ENCODE measurements at places on chromosomes 6 and 20.
A peak's percentile ranks its signal among the peaks of the same experiment; 100 is the strongest.

GRCh38 chr6:31397901-31398525, 5.4 kb upstream of the MICA start:
- no peak for DNase-seq

DNA sequence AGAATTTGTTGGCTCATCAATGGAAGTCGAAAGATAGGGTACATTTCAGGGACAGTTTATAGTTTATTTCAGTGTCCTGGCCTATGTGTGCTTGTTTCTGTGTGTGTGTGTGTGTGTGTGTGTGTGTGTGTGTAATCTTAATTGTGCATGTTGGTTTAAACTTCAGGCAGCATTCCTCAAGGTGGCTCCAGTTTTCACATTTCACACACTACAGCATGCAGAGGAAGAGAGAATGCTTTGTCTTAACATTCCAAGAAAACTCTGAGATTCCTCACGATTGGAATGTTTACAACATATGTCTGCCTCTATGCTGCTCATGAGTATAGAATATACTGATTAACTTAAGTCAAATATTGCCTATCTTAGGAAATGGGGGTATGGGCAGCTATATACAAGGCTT, 332.6 kb upstream of the EPHA7 start:
- no peak for DNase-seq

DNA sequence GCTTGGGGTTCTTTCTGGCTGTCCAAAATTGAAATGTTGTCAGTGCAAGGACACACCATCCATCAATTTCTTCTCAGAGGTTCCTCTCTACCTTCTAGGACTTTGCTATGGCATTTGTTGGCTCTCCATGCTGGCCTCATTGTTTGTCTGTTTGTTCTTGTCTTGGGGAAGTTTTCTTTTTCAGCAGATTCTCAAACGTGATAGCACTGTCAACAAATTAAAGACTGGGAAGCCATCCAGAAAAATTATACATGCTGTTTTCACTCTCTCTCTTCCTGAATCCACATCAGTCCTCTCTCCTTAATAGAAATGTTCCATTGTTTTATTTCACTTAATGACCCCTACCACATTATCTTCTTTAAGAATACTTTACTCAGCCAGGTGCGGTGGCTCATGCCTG, 130.4 kb downstream of the PCSK2 start:
- no peak for DNase-seq

DNA sequence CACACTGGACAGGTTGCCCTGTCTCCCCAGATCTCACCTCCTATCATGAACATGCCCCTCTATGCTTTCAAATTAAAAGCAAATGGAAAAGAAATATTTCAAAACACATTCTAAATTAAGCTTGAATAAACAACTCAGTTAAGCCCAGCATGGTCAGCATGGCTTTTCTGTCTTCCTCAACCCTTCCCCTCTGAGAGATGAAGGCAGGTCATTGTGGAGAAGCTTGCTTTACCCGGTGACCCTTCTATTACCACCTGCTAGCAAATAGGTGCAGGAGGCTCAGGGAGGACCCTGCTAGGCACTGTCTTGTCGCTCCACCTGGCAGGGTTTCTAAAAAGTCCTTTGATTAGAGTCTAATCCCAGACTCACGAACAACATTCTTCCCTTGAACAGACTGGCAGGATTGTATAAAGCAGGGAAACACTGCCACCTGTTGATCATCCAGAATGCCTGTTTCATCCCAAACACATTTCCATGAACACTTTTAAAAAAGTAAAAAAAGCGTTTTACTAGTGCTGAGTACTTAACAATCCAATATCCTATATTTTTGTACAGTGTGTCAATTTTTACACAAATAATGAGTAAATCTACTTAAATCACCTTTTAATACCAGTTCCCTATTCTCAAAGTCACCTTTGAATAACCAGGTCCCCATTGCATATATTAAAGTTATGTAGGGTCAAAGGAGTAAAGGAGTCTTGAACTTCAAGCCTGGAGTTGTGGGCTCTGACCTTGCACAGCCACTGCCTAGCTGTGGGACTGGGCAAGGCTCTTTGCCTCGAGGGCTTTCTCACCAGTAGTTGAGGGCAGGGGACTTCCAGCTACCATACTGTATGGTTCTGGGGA, 75.5 kb downstream of the GPR6 start:
- peak; percentile 59 for DNase-seq

DNA sequence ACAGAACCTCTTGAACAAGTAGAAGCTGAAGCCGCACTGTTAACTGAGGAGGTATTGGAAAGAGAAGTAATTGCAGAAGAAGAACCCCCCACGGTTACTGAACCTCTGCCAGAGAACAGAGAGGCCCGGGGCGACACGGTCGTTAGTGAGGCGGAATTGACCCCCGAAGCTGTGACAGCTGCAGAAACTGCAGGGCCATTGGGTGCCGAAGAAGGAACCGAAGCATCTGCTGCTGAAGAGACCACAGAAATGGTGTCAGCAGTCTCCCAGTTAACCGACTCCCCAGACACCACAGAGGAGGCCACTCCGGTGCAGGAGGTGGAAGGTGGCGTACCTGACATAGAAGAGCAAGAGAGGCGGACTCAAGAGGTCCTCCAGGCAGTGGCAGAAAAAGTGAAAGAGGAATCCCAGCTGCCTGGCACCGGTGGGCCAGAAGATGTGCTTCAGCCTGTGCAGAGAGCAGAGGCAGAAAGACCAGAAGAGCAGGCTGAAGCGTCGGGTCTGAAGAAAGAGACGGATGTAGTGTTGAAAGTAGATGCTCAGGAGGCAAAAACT, 40.1 kb downstream of the ZBTB2 start:
- DNase-seq = no peak

- no peak for DNase-seq
Measured at GRCh38 chr6:148293181-148293995, 49.2 kb upstream of the SASH1 start.

GRCh38 chr6:157928428-157928827, 53.2 kb upstream of the SYNJ2 start:
- peak; percentile 80 for DNase-seq

DNA sequence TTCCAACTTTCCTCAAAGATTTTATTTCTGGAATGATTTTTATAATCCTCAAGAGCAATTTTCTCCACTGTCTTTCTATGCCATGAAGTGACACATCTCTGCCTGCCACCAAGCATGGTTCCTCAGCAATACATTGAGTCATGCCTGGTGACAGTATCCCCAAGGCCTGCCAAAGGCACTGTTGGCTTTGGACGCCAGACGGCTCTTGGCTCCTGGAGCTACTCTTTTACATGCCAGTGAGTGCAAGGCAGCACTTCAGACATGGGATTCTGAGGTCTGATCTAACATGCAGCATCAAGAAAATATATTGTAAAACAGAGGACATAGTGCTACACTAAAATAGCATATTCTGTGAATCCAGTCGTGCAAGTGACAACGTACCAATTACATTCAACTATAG, 20.1 kb upstream of the PLEKHG1 start:
- no peak for DNase-seq

- DNase-seq = no peak
Measured at GRCh38 chr6:135922746-135923145, 71.2 kb downstream of the PDE7B start.

DNA sequence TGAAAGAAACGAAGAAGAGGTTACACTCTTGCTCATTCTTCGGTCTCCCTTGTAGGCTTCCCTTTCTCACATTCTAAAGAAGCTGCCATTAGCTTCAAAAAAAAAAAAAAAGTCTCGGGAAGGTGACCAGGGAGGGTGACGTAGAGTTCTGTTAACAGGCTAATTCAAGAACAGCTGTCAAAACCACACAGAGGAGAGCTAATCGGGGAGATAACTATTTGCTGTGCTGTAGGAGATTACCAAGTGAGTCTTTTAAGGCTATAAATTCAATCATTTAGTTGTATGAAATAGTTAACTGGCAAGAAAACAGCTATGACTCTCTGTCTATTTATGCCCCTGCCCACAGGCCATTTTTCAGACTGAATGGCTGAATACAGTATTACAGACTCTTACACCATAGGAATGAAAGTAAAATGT, 256.8 kb downstream of the SYNE1 start:
- no peak for DNase-seq

DNA sequence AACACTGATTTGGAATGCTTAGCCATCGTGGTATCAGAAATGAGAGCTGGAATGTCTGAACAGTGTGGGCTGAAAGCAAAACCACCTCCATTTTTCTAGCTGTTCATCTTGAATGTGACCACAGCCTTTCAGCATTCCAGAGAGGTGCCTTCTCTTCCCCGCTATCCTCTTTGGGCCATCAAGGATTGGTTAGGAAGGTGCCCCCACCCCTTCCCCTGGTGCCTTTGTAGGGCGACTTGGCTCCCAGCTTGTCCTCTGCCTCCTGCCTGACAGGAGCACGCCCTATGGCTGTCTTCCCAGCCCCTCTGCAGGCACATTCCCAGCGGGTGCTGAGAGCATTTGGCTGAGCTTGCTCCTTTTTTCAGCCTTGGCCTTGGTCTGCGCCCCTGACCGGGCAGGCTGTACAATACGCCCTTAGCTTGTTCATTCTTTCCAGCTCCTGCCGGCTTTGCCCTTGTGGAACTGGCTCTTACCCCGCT, 97.5 kb downstream of the ARMC2 start:
- no peak for DNase-seq

- peak; percentile 13 for DNase-seq
Measured at GRCh38 chr6:127381384-127381783, 38.0 kb upstream of the ECHDC1 start.

DNA sequence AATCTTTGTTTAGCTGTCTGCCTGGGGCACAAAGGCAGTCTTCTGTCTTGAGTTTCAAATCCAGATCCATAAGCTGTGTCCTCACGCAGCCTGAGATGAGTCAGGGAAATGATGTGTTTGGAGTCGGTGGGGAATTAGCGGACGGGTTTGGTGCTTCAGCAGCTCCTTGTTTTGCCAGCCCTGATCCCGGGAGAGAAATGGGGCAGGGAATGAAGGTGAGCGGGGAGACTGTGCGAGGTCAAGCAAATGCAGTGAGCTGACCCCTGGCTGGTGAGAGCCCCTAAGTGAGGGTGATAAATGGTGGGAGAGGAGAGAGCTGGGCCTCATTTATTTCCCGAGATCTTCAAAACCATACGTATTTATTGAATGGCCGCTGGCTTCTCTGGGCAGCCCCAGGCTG, 21.6 kb downstream of the DUSP22 start:
- DNase-seq = no peak

GRCh38 chr6:36443471-36444428, 950 bp downstream of the KCTD20 start:
- no peak for DNase-seq

- no peak for DNase-seq
Measured at GRCh38 chr20:19408971-19409370, 196.5 kb downstream of the SLC24A3 start.

- no peak for DNase-seq
Measured at GRCh38 chr6:98547634-98548033, 286.7 kb upstream of the POU3F2 start.

DNA sequence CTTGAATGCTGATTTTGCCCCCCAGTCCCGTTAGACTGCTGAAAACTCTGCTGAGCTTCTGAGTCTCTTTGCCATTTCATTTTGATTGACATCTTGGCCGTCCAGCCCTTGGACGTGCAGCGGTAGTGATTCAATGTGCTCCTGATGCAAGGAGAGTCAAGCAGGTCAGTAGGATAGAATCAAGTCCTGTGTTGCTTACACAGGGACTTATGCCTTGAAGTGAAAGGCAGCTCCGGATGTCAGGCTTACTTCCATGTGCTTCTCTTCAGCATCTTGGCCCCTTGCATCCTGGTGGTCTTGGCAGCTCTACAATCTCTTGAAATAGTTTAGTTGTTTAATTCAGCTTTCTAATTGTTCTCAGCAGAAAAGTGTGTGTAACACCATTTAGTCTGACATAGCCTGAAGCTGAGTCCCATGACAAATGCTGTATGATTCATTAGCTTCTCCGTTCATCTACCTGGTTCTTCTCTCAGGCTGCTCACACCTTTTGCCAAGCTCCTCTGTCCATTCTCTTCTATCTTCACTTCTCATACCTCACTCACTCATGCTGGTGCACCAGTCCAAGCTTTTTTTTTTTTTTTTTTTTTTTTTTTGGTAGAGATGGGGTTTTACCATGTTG, 76.0 kb downstream of the EZR start:
- no peak for DNase-seq

DNA sequence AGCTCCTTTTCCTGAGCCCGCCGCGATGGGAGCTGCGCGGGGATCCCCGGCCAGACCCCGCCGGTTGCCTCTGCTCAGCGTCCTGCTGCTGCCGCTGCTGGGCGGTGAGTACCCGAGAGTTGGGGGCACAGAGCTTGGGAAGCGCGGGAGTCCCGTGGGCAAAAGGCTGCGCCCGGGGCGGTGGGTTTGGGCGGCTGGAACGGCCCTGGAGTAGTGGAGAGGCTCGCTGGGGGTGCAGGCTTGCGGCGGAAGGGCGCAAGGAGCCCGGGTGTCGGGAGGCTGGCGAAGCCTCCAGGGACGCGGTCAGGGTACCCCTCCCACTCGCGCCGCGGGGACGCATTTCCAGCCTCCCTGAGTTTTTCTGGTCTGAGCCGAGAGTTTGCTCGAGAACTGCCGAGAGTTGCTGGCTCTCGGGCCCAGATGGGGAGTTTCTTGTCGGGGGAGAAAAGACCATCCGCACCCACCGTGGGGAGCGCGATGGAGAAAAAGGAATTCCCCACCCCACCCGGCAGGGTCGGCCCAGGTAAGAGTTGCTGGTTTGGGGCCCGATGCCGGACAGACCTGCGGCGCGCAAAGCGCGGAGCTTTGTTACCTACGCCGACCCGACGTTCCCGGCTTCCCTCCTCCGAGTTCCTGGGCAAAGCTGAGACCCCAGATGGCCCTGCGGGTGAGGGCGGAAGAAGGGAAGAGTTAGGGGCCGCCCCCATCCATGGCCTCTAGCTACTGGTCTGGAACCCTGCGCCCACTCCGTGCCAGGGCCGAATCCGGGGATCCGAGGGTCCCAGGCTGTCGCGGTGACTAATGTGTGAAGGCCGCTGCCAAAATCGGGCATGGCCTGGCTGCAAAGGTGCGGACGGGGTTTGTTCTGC, 584 bp downstream of the PTK7 start:
- DNase-seq = no peak

- DNase-seq = no peak
Measured at GRCh38 chr20:58883241-58883691, 30.8 kb downstream of the GNAS start.

DNA sequence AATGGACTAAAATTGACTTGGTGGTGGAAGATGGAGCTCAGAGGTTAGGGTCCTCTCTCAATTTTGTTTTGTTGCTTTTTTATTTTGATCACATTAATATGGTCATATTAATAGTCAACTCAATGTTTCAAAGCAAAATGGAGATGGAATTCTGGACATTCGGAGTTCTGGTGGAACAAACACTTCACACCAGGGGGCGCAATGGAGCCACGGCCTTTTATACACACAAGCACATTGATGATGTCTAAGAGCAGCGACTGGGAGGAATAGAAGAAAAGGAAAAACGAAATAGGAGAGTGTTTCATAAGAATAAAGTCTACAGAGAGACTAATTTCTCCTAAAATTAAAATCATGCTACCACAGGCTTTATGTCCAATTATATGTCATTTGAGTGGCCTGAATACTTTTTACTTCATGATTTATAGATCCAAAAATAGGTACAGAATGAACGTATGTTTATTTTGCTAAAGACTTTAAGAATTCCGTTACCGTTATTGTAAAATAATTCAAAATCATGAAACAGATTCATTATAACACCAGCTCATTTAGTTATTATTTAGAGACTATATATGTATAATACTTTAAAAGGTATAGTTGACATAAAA, 197.6 kb upstream of the SASH1 start:
- peak; percentile 62 for DNase-seq

- no peak for DNase-seq
Measured at GRCh38 chr20:63070301-63070625, 63.5 kb upstream of the BHLHE23 start.

- no peak for DNase-seq
Measured at GRCh38 chr6:4788953-4789584, 12.9 kb downstream of the CDYL start.
